SK-N-SH treated with all-trans-retinoic acid at 6 μM for 48 hours (cell line): ENCODE measurements at places on chromosomes 16 and 17.

DNA sequence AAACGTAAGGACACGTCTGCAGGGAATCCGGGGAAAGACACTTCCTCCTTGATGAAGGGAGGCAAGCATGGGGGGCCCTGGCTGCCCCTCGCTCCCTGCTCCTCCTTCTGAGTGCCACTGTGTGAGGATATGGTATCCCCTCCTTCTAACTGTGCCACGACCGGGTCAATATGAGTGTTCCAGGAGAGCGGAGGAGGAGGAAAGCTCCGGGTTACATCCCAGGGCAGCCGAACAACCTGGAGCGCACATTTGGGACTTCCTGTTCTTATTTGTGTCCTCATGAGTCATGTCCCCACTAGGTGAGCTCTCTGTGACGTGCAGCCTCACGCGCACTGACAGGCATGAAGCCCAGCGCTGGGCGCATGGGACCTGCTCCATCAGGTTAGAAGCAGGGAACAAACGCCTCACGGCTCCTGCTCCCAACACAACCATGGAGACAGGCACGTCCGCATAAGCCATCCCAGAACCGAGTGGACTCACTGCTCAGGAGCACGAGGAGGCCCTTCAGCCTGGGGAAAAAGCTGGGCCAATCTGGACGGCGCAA lies 92.9 kb upstream of the DNAH17 start:
- no peak for ATAC-seq

- ATAC-seq = no peak
These were observed 479.3 kb upstream of the ZFHX3 start for GRCh38 chr16:73527187-73527586.

DNA sequence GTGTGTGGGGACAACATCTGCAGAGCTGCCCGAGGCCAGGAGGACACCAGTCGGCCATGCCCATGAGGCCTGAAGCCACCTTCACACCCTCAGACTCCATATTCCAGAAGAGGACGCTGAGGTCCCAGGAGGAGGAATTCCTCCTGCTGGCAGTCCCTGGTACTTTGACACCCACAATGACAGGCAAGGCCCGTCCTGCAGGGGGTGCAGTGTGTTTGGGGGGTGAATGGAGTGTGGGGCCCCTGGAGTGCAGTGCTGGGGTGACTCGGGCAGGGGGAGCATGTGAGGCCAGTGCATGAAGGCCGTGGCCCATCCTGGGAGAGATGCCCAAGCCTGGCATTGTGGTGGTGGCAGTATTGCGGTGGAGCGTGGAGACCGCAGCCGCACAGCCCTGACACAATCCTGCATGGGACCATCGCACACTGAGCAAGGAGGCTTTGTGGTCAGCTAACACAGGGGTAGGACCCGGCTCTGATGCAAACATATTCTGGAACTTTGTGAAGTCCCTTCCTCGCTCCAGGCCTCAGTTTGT lies 52.2 kb downstream of the ZDHHC7 start:
- ATAC-seq = peak; percentile 52

GRCh38 chr16:52437277-52437670 lies 109.7 kb downstream of the TOX3 start:
- ATAC-seq = no peak

DNA sequence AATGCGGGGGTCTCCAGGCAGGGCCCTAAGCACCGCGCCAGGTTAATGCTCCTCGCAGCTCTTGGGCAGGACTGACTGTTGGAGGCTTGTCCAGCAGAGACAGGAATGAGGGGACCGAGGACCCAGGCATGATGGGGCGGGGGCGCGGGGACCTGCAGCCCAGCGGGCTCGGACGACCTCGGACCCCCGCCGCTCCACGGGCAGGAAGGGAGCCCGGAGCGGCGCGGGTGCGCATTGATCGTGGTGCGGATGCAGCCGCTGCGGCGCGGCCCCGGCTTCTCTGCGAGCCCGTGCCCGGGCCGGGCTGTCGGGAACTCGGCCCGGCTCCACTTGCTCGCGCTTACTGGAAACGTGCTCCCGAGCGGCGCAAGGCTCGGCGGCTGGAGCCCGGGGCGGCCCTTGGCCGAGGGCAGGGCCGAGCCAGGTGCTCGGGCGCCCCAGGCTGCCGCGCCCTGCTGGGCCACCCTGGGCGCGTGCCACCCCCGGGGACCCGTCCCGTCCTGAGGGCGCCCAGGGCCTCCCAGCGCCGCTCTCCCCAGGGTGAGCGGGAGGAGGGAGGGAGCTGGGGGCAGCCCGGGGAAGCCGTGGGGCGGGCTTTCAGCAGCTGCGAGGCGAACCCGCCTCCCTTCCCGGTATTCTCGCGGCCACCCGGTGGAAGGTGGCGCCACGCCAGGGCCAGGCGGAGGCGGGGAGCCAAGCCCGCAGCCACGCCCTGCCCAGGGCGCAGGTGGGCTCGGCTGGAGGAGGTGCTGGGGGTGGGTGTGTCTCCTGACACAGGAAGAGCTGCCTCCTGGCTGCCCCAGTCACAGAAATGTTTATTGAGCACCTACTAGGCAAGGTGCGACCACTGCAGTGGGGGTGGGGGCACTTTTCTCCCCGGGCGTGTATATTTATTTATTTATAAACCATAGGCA lies 45.9 kb downstream of the SOCS3 start:
- ATAC-seq = peak; percentile 71

GRCh38 chr16:49834531-49835151 lies 21.3 kb downstream of the ZNF423 start:
- ATAC-seq = no peak; the same call in 2 of the 3 replicates

DNA sequence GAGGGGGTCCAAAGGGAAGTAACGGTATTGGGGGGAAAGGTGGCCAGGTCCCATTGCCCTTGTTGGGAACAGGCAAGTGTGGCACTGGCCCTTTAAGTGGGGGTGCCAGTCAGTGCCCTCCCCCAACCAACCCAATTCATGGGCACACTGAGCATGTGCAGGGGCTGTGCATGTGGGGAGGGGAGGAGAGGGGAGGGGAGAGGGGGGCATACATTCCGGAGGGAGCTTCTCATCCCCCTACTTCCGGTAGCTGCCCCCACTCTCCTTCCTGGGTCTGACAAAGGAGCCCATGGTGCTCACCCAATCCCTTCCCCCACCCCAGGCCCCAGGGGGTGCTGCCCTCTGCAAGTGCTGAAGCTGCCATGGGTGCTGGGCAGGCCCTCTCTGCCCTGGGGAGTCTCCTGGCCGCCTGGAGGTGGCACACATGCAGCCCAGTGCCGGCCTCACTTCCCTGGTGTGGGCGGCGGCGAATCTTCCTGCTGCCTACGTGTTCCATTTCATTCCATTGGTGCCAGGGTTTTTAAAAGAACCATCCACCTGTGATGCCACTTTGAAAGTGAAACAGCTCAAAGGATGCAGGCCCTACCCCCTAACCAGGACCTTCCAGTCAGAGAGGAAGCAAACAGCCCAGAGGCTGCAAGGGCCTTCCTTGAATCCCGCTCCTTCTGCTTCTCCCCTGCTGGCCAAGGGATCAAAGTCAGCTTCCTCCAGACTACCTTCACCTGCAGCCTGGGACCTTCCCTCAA lies 11.0 kb downstream of the HEXIM2 start:
- peak; percentile 79 for ATAC-seq

- no peak for ATAC-seq
These were observed 5.0 kb downstream of the SGCA start for GRCh38 chr17:50170662-50171370.

DNA sequence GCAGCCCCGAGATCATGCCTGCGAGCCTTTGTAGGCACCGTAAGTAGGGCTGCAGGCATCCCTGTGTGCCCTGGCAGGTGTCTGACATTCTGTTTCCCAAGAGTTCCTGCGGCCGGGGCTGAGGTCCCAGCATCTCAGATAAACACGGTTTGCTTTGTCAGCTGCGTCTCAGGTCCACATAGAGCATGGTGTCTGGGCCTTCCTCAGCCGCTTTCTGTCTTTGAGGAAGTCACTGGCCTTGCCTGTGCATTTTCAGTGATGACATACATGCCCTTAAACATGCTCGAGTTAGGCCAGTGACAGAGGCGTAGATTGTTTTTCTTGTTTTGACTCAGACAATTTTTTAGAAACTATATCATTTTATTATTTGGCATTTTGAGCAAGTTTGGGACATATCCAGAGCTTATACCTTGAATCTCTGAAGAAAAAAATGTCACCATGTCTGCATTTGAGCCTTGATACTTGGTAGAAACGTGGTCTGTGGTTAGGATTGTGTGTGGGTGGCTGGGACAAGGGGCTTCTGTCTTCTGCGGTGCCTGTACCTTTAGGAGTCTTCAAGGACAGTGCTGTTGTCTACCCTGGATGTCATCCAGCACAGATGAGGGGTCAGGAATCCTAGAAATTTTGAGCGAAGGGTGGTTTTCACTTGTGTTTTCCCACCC lies 105.8 kb downstream of the SNX29 start:
- no peak for ATAC-seq

DNA sequence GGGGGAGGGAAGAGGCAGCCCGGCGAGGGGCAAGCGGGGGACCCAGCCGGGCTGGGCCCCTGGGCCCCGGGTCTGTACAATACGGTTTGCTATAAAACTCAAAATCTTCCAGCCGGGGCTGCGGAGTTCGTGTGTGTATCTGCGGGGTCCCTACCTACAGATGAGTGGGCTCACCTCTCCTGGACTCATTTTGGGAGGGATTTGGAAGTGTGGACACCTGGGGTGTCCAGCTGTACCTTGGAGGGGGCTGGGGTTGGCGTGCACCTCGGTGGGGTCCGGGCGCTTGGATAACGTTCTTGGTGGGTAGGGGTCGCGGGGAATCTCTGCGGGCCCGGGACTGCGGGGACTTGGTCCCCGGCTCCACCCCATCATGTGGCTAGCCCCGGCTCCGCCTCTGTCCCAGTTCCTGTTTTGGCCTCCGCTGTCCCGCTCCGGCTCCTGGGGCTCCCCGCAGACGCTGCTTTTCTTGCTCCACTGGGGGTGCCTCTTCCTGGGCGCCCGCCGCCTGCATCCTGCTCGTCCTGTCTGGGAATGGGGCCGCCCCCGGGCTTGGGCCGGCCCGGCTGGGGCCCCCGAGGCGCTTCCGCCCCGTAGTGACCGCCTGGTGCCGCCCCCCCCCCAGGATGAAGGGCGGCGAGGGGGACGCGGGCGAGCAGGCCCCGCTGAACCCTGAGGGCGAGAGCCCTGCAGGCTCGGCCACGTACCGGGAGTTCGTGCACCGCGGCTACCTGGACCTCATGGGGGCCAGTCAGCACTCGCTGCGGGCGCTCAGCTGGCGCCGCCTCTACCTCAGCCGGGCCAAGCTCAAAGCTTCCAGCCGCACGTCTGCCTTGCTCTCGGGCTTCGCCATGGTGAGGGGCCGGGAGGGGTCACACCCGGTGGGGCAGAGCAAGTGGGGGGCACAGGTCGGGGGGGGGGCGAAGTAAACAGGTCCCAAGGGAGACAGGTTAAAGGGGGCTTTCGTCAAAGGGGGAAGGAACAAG lies at the start of gene ORAI3:
Gene ORAI3, plus strand, starts transcription at position 402 of the 983 bp plus-strand sequence. Its CDS starts 222 bp downstream, at position 624.
- peak; percentile 76 for ATAC-seq

DNA sequence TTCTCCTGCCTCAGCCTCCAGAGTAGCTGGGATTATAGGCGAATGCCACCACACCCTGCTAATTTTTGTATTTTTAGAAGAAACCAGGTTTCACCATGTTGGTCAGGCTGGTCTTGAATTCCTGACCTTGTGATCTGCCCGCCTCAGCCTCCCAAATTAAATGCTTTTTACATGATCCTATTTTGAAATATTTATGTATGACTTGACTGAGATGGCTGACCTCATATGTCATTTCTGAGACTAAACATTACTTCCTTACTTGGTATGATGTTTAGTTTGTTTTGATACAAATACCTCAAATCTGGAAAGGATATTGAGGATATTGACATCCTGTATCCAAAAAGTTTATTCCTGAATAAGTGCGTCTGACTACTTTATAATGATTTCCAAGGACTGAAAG lies 11.9 kb downstream of the CALCOCO2 start:
- ATAC-seq = no peak

DNA sequence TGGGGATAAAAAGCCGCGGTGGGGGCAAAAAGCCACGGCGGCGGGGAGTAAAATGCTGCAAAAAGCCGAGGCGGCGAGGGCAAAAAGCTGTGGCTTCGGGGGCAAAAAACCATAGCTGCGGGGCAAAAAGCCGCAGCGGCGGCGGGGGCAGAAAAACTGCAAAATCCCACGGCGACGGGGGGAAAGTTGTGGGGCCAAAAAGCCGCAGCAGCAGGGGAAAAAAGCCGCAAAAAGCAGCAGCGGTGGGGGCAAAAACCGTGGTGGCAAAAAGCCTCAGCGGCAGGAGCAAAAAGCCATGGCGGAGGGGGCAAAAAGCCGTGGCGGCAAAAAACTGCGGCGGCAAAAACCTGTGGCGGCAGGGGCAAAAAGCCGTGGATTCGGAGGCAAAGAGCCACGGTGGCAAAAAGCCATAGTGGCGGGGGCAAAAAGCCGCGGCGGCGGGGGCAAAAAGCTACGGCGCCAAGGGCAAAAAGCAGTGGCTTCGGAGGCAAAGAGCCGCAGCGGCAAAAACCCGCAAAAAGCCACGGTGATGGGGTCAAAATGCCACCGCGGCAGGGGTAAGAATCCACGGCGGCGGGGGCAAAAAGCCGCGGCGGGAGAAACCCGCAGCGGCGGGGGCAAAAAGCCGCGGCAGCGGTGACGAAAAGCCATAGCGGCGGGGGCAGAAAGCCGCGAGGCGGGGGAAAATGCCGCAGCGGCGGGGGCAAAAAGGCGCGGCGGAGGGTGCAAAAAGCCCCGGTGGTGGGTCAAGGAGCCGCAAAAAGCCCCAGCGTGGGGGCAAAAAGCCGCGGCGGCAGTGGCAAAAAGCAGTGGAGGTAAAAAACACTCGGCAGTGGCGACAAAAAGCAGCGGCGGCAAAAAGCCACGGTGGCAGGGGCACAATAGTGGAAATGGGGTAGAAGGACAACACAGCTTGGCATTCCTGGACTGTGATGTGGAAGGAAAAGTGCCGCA lies 192.8 kb downstream of the SHCBP1 start:
- ATAC-seq = no peak

GRCh38 chr17:77185137-77185536 lies 44.4 kb downstream of the SEC14L1 start:
- peak; percentile 54 for ATAC-seq

DNA sequence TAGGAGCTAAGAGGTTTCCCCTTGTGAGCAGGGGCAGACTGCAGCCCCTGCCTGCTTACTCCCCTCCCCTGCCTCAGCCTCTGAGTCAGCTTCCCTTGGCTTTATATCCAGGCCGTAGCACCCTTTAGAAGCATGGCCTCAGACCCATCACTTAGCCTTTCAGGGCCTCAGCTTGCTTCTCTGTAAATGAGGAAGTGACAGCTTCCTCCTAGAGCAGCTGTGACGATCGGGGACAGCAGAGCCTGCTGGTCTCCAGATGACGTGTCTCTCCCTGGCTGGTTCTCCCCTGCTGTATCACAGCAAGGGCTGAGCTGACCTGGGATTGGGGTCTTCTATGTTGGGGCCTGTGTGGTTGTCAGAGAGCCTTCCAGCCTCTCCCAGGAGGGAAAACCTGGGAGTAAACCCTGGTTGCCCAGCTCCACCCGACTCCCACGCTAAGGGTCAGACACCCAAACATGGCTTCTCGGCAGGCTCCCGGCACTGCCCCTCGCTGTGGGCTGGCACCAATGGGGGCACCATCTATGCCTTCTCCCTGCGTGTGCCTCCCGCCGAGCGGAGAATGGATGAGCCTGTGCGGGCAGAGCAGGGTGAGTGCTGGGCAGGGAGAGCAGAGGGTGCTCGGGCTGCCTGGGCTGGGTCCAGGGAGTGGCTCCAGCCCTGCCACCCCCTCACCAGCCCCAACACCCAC lies 16.3 kb upstream of the MYO15B start:
- peak; percentile 33 for ATAC-seq
